ENCODE measurements at places on chromosomes 6 and 20.
A peak's percentile ranks its signal among the peaks of the same experiment; 100 is the strongest.

GRCh38 chr20:1299522-1299921 lies 29.4 kb downstream of the SDCBP2 start:
- DNase-seq: no peak

DNA sequence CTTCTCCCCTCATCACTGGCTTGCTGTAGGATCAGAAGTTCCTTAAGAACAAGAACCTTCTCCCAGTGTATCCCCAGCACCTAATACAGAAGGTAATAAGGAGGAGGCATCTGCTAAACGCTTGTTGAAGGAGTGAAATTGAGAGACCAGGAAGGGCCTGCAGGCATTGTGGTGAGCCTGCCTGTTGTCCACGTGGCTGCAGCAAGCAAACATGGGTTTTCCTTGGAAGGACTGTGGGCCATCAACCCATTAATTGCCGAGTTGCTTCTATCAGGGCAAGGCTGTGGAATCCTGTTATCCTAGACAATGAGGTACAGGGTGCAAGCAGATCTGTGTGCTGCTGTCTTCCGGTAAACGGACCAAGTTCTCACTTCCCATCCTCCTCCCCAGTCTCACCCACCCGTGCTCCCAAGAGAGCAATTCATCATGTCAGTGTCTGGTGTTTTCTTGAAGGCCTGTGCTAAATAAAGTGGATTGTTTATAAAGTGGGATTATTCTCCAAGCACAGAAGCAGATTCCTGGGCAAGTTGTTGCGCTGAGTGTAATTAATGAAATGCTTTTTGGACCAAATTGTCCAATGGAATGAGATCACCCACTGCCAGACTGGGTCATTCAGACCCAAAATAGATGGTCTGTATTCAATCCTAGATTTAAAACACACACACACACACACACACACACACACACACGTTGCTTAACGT lies 164.6 kb upstream of the CDYL start:
- DNase-seq: no peak

DNA sequence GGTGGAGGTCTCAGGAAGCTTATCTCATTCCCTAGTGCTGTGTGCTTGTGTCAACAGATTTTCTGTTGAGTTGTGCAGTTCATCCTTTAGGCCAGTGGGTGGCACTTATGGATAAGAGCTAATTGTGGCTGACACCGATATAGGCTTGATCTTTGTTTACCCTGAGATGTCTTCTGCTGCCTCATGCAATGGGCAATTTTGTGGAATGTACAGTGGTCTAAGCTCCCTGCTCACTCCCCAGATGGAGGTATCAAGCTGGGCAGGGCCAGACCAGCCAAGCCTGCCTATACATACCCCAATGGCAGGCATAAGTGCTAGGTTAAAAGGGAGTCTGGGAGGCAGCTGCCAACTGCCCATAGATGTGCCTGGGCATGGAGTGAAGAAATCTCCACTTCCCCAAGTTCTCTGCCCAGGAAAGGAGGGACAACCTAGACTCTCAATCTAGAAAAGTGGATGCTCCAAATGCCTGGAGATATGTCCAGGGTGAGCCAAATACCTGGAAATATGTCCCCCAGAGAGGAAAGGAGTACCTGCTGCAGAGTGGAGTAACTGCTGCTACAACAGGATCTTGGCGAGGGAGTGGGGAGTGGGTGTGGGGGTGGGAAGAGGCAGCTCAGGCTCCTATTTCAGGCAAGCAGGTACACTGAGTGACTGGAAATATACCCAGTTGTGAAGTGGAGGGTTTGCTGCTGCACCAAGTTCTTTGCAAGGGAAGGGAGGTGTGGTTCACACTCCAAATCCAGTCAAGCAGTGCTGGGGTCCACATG lies 53.2 kb upstream of the ARG1 start:
- no peak for DNase-seq

- DNase-seq: no peak
Measured at GRCh38 chr6:7207720-7208119, 100.0 kb downstream of the RREB1 start.

DNA sequence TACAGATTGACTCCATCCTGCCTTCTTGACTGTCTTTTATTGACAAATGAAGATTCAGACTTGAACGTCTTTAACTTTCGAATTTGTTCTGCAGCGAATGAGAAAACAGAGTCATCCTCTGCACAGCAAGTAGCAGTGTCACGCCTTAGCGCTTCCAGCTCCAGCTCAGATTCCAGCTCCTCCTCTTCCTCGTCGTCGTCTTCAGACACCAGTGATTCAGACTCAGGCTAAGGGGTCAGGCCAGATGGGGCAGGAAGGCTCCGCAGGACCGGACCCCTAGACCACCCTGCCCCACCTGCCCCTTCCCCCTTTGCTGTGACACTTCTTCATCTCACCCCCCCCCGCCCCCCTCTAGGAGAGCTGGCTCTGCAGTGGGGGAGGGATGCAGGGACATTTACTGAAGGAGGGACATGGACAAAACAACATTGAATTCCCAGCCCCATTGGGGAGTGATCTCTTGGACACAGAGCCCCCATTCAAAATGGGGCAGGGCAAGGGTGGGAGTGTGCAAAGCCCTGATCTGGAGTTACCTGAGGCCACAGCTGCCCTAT lies 12.2 kb downstream of the BRD2 start:
- DNase-seq: no peak

GRCh38 chr6:108920751-108921150 lies 72.5 kb downstream of the ARMC2 start:
- DNase-seq: no peak

- DNase-seq: no peak
Measured at GRCh38 chr6:14875481-14876063, 370.3 kb upstream of the JARID2 start.

DNA sequence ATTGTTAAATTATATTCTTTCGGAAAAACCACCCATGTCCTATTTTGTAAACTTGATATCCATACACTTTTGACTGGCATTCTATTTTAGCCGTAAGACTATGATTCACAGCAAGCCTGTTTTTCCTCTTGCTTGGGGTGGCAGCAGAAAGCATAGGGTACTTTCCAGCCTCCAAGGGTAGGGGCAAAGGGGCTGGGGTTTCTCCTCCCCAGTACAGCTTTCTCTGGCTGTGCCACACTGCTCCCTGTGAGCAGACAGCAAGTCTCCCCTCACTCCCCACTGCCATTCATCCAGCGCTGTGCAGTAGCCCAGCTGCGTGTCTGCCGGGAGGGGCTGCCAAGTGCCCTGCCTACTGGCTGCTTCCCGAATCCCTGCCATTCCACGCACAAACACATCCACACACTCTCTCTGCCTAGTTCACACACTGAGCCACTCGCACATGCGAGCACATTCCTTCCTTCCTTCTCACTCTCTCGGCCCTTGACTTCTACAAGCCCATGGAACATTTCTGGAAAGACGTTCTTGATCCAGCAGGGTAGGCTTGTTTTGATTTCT lies 2.1 kb upstream of the ESR1 start:
- DNase-seq: peak; percentile 65

DNA sequence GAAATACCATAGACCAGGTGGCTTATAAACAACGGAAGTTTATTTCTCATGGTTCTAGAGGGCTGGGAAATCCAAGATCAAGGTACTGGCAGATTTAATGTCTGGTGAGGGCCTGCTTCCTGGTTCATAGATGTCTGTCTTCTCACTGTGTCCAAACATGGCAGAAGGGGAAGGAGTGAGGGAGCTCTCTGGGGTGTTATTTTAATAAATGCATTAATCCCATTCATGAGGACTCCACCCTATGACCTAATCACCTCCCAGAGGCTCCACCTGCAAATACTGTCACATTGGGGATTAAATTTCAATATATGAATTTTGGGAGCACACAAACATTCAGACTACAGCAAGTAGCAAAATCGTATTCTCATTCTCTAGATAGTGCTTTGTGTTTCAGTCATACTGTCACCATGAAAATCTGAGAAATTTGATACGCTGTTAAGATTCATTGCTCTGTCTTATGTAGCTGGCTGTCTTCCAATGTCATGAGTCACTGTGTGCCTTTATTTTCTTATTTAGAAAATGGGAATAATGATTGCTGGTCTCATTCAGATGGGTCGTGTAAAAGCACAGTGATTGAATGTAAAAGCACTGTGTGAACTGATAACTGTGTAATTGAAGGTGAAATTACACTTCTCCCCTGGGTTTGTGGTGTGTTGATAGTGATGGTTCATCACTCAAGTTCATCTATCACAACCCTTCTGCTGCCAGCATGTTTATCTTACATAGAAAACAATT lies 8.9 kb upstream of the ERVFRD-1 start:
- DNase-seq: no peak

DNA sequence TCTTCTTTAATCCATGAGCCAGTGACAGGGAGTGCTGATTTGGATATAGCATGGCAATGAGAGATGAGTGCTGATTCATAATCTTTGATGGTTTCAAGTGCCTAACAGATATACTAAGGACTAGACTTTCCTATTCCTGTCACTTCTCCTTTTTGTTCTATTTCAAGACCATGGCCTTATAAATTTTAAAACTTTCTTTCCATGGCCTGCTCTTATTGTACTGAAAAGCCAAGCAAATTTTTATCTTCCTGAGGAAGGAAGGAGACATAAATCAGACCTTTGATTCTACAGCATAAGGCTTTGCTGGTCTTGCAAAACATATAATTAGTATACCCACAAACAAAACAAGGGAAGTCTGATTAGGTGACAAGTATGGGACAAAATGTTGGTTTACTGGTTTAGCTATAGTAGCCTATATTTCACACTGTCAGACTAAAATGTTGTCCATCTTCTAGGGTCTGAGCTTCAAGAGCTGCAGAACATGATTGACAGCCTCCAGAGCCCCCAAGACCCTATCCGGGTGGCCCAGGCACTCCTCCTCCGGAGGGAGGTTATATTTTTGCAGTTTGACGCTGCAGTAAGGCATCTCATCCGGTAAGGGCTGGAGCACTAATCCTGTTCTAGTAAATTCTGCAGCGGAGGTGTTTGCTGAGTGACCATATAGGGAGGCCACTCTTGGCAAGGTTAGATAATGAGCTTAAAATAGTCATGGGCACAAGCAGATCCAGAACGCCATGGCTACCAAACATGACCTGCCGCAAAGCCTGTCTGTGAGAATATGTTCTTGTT lies 82.3 kb downstream of the CD164 start:
- DNase-seq: peak; percentile 28

DNA sequence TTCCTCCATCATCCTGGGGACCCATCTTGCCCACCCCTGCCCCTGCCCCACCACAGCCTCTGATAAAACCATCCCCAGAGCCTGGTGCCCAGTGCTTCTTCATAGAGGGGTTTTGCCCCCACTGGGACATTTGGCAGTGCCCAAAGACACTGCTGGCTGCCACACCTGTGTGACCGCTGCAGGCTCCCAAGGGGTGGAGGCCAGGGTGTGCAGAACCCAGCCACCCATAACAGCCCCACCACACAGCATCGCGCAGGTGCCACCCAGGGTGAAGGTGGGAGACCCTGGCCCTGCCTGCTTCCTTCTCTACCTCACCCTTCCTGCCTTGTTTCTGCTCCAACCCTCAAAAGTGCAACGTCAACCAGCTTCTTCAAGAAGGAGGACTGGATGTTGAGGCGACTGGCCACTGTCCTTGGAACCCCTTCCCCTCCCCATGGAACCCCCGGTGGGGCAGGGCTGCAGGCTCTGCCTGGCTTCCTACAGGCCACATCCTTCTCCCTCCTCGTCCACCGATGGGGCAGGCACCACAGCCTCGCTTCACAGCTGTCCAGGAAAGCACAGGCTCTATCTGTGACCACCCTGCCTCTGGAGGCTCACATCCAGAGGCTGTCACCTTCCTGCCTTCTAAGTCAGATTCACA lies 79.2 kb upstream of the MPC1 start:
- DNase-seq: no peak

- no peak for DNase-seq
Measured at GRCh38 chr20:48025661-48026060, 240.4 kb upstream of the SULF2 start.

GRCh38 chr6:68368845-68369244 lies 266.2 kb upstream of the ADGRB3 start:
- DNase-seq: no peak

DNA sequence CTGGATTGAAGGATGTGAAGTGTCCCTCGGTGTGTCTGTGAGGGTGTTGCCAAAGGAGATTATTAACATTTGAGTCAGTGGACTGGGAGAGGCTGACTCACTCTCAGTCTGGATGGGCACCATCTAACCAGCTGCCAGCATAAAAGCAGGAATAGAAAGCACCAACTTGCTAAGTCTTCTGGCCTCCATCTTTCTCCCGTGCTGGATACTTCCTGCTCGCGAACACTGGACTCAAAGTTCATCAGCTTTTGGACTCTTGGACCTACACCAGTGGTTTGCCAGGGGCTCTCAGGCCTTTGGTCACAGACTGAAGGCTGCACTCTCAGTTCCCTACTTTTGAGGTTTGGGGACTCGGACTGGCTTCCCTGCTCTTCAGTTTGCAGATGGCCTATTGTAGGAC lies 220.3 kb upstream of the LRFN2 start:
- no peak for DNase-seq

- no peak for DNase-seq
Measured at GRCh38 chr20:41116282-41116956, 20.9 kb upstream of the PLCG1 start.

DNA sequence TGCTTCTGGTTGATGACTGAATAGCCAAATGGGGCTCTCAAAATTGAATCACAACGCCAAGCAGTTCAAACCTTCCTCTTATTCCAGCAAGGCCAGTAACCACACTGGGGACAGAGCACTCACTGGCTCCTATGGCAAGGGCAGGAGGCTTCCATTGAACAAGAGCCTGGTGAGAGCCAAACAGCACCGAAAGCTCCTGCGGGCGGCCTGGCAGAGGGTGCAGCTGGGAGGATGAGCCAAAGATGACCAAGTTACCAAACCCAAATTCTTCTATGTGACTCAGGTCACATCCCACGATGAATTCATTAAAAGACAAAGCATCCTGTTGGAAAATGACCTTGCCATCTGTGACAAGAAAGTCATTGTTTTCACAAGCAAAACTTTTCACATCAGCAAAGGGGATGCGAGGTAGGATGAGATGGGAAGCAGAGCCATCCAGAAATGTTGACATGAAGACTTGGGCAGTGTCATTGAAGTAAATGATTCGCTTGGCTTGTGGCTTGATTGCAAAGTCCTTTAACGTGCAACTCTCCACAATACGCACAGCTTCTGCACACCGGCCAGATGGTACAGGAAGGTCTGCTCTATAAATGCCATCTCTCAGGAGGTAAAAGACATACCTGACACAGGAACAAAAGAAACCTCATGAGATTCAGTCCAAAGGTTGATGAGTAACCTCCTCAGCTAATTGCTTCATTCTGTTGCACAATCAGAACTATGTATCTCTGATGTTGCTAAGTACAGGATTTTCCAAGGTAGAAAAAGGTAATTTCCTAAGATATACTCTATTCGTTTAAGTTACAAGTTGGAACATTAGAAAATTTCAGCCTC lies 36.3 kb downstream of the ROS1 start:
- DNase-seq: no peak

- DNase-seq: no peak
Measured at GRCh38 chr20:7585126-7585679, 355.1 kb downstream of the HAO1 start.

- no peak for DNase-seq
Measured at GRCh38 chr6:104704191-104704590, 155.5 kb downstream of the HACE1 start.
